ENCODE measurements at places on chromosomes 12 and 14. TPM values are rescaled to one million over a fixed set of nuclear protein-coding genes. Genes with fewer than 3 reads are reported as not detected.

The AICDA gene
- not detected for total RNA-seq

The GALNT6 gene
- total RNA-seq: 0.76 TPM

The GLIPR1L2 gene
- total RNA-seq: not detected

The PRB2 gene
- total RNA-seq: not detected

GRCh38 chr14:65840786-65841185, 428.3 kb downstream of the FUT8 start:
- H3K4me3 ChIP-seq: no peak overlapping the region
- H3K27ac ChIP-seq: no peak overlapping the region
- H3K27me3 ChIP-seq: no peaks in the 10 kb centered on the region
- no peaks in the 10 kb centered on the region for H3K36me3 ChIP-seq

GRCh38 chr14:37241198-37241597, 43.5 kb downstream of the MIPOL1 start:
- H3K4me3 ChIP-seq: no peak overlapping the region
- DNase-seq: no peak
- no peaks in the 10 kb centered on the region for H3K27me3 ChIP-seq
- H3K4me1 ChIP-seq: no peaks in the 10 kb centered on the region
- H3K27ac ChIP-seq: no peak overlapping the region

GRCh38 chr12:53983568-53983949, 1.4 kb upstream of the HOXC10 start:
- H3K4me1 ChIP-seq: no peaks in the 10 kb centered on the region
- no peak overlapping the region for H3K27ac ChIP-seq
- H3K36me3 ChIP-seq: no peaks in the 10 kb centered on the region
- no peak overlapping the region for H3K4me3 ChIP-seq
- H3K27me3 ChIP-seq: peaks cover 70% of the 10 kb centered on the region
- DNase-seq: no peak

DNA sequence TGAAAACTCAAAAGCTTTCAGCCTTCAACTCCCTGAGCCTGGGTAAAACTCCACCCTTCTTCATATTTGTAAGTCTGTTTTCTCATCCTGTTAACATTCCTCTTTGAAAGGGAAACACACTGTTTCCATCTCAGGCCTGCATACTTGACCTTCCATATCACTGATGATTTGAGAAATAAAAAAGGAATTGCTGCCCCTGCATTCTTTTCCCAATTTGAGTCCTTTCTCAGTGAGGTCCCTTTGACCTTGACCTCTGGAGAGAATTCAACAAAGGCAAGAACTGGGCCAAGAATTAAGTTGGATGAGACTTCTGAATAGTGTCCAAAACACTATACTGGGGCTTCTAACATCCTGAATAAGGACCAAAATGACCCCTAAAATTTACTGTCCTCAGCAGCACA, 108.0 kb downstream of the AEBP2 start:
- H3K4me1 ChIP-seq: no peaks in the 10 kb centered on the region
- no peak overlapping the region for H3K4me3 ChIP-seq
- no peaks in the 10 kb centered on the region for H3K27me3 ChIP-seq
- H3K27ac ChIP-seq: peak overlapping the region; percentile 79
- DNase-seq: no peak

GRCh38 chr12:54199034-54199433, 10.2 kb upstream of the SMUG1 start:
- H3K36me3 ChIP-seq: no peaks in the 10 kb centered on the region
- H3K27ac ChIP-seq: no peak overlapping the region
- no peak overlapping the region for H3K4me3 ChIP-seq
- DNase-seq: no peak

GRCh38 chr14:87041290-87042020, 951.5 kb downstream of the GALC start:
- DNase-seq: no peak
- H3K27ac ChIP-seq: peak overlapping the region; percentile 26
- no peak overlapping the region for H3K4me3 ChIP-seq
- H3K27me3 ChIP-seq: no peaks in the 10 kb centered on the region

- no peaks in the 10 kb centered on the region for H3K27me3 ChIP-seq
- no peak overlapping the region for H3K27ac ChIP-seq
- no peak for DNase-seq
- H3K4me1 ChIP-seq: no peaks in the 10 kb centered on the region
- H3K4me3 ChIP-seq: no peak overlapping the region
- no peaks in the 10 kb centered on the region for H3K36me3 ChIP-seq
Measured at GRCh38 chr14:104747876-104748275, 5.1 kb upstream of the SIVA1 start.

- no peaks in the 10 kb centered on the region for H3K4me1 ChIP-seq
- DNase-seq: peak; percentile 35
- no peaks in the 10 kb centered on the region for H3K27me3 ChIP-seq
- no peaks in the 10 kb centered on the region for H3K36me3 ChIP-seq
- H3K4me3 ChIP-seq: peak overlapping the region; percentile 72
Measured at GRCh38 chr12:753611-754472, 1.5 kb downstream of the WNK1 start.

GRCh38 chr12:54444206-54444605, 25.1 kb upstream of the ITGA5 start:
- no peaks in the 10 kb centered on the region for H3K4me1 ChIP-seq
- no peak overlapping the region for H3K4me3 ChIP-seq
- no peaks in the 10 kb centered on the region for H3K27me3 ChIP-seq
- no peak for DNase-seq
- no peaks in the 10 kb centered on the region for H3K36me3 ChIP-seq
- no peak overlapping the region for H3K27ac ChIP-seq

GRCh38 chr12:26188127-26188526, 7.2 kb upstream of the SSPN start:
- DNase-seq: no peak
- no peaks in the 10 kb centered on the region for H3K36me3 ChIP-seq
- no peaks in the 10 kb centered on the region for H3K4me1 ChIP-seq

- no peak for DNase-seq
- no peak overlapping the region for H3K27ac ChIP-seq
- H3K36me3 ChIP-seq: no peaks in the 10 kb centered on the region
Measured at GRCh38 chr14:99272632-99272898, 568 bp upstream of the BCL11B start.

DNA sequence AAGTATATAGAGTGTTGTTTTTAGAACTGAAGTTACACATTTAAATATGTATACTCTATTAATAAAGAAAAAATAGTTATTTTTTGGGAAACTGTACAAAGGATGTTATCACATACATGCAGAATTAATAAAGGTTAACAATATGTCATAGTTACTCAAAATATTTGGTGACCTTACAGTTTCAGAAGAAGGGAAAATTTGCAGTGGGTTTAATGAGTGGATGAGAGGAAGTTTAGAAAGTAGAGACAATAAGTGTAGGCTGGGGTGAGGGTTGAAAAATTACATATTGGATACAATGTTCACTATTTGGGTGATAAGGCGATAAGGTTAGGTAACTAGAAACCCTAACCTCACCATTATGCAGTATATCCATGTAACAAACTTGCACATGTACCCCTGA, 13.5 kb downstream of the WNK1 start:
- H3K36me3 ChIP-seq: no peaks in the 10 kb centered on the region
- H3K4me3 ChIP-seq: no peak overlapping the region
- no peak overlapping the region for H3K27ac ChIP-seq
- no peaks in the 10 kb centered on the region for H3K4me1 ChIP-seq
- no peaks in the 10 kb centered on the region for H3K27me3 ChIP-seq

GRCh38 chr12:9668161-9669018, 1.1 kb upstream of the CLEC2D start:
- peak overlapping the region; percentile 50 for H3K27ac ChIP-seq
- H3K36me3 ChIP-seq: no peaks in the 10 kb centered on the region
- peak; percentile 32 for DNase-seq
- no peak overlapping the region for H3K4me3 ChIP-seq
- H3K27me3 ChIP-seq: no peaks in the 10 kb centered on the region

- no peak overlapping the region for H3K4me3 ChIP-seq
- H3K4me1 ChIP-seq: no peaks in the 10 kb centered on the region
- no peaks in the 10 kb centered on the region for H3K27me3 ChIP-seq
- peak; percentile 4 for DNase-seq
- no peak overlapping the region for H3K27ac ChIP-seq
- no peaks in the 10 kb centered on the region for H3K36me3 ChIP-seq
Measured at GRCh38 chr12:34398366-34398705, 376.0 kb downstream of the ALG10 start.

All from uterus (tissue), 4 donors.